Urinary bladder (tissue), 4 donors: ENCODE measurements at places on chromosomes 6 and 20. TPM values are rescaled to one million over a fixed set of nuclear protein-coding genes. Genes with fewer than 3 reads are reported as not detected.

CDH26 gene
- 4.1 TPM for total RNA-seq

DNA sequence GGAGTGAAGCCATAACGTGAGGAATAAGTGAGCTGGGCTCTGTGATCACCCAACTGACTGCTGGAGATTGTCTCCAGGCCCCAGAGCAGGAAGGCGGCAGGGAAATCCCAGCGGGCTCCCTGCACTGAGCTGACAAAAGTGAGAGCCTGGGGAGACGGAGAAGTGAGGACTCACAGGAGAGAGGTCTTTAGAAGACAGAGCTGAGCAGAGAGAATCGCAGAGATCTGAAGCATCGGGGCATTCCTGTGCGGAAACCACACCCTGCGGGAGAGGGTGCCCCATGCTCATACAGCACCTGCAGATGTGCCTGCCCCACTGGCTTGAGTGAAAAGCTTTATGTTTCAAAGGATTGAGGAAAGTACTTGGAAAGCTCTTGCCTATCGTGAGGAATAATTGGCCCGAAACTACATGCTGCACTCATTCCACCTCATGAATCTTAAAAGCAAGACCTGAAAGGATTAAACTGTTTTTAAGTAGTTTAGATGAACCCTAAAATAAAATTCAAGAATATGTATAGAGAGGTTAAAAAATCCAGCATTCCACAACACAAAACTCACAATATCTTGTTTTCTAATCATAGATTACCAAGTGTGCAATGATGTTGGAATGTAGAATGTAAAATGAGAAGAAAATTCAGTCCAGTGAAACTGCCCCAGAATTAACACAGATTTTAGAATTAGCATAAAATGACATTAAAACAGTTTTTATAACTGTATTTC is 17.7 kb upstream of the THBS2 start:
- no peak for DNase-seq

SRSF12 gene
- total RNA-seq, result 8.6 TPM

GRCh38 chr6:72040111-72040510 is 153.8 kb downstream of the RIMS1 start:
- no peak for DNase-seq

- DNase-seq, result no peak
These were observed 539 bp downstream of the TMEM200A start for GRCh38 chr6:130366107-130367005.

- DNase-seq, result no peak
These were observed 64.8 kb downstream of the IBTK start for GRCh38 chr6:82182756-82183155.

GRCh38 chr6:139474145-139475108 is 100.0 kb upstream of the CITED2 start:
- DNase-seq, result peak; percentile 32

PSMB9 gene
- 6.7 TPM for total RNA-seq

GRCh38 chr20:48983423-48984400 is 62.2 kb downstream of the ARFGEF2 start:
- no peak for DNase-seq

GRCh38 chr20:7980332-7981046 is 39.1 kb downstream of the TMX4 start:
- no peak for DNase-seq

DNA sequence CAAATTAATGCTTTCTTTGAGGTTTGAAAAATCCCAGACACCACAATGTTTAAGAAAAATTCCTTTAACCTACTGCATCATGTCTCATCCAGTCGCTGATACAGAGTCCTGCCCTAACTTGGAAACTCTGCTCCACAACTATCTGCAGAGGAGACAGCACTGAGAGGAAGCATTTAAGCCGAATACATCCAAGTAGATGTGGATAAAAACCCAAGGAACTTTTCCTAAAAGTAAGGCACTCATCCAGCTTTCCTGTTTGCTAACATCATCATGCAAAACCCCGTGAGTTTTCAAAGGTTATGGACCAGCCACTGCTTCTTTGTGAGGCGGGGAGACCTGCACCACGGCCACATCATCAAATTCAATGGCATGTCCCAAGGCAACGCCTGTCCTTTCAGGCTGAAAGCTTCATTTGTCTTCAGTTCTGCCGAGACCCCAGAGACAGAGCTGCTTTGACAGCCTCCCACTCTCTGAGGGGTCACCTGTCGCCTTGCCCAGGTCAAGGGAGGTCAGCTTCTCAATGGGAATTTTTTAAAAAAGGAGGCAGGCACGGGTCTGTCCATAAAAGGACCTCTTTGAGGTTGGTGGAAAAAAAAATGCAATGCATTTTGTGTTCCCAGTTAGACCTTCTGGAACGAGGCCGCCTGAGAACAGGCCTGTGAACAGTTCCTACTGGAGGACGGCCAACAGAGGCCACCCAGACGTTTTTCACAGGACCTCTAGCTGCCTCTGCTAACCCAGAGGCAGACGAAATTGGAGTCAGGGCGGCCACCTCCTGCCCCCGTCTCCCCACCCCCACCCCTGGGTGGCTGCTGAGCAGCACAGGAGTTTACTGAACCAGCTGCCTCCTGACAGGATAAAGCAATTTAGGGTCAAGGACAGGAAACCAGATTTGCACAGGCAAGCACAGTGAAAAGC is 142.5 kb upstream of the HDDC2 start:
- no peak for DNase-seq

GRCh38 chr6:140697585-140697984 is 1323.1 kb upstream of the CITED2 start:
- no peak for DNase-seq

NKX2-4 gene
- not detected for total RNA-seq

DNA sequence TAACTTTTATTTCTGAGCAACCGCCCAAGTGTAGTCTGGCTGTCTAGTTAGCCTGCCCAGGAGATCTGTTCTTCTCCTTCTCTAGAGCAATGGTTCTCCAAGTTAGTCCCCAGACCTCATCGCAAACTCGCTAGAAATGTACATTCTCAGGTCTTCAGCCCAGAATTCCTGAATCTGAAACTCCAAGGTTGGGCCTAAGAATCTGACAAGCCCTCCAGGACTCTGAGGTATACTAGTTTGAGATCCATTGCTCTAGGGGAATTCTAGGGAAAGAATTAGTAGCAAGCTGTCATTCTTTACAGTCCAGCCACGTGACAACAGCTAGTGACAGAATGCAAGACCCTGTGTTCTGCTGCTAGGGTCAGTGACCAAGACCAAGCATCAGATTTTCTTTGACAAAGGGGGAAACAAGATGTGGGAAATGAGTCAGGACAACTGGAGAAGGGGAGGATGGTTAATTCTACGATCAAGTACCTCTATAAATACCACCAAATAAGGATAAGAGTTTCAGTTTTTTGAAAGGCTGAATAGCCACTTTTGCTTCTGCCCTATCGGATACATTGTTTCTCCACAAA is 5.8 kb downstream of the UBE2V1 start:
- no peak for DNase-seq

DNA sequence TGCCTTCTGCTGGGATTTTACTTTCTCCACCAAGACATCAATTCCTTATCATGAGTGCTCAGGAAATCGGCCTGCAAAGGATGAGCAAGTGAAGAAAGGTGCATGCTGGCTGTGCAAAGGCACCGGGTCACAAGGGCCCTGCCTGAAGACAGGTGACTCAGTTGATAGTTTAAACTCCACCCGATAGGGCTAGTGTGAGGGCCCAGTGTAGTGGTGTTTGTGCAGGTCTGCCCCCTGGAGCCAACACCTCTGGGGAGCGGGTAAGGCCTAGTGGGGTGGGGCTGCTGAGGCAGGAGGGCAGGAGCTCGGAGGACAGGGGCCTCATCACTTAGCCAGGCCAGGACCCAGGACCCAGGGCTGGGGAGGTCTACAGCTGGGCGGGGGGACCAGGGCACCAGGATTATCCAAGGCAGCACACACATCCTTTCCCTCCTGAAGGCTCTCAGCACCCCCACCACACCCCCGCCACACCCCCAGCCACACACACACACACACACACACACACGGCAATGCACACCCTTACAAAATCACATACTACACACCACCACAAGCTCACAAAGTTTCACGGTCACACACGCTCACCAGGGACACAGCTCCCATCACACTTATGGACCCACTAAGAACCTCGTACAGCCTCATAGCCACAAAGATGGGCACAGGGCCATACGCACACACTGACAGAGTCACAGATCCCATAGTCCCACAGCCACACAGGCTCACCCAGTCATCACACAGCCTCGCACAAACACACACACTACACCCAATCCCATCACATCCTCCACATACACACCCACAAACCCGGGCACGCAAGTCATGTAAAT is 75.4 kb downstream of the GRM4 start:
- no peak for DNase-seq

GRCh38 chr6:107284805-107285204 is 169.5 kb upstream of the BEND3 start:
- DNase-seq, result no peak

DNA sequence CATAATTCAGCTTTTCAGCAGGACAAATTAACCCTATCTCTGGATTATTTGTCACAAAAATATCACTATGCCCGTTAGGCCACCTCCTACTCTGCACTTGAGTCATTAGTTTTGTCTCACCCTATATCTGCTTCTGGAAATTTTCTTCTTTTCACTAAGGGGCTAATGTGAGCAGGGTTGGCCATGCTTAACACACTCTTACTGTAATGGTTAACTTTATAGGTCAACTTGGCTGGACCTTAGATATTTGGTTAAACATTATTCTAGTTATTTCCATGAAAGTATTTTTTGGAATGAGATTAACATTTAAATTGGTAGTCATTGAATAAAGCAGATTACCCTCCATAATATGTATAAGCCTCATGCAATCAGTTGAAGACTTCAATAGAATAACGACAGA is 394.6 kb upstream of the PTCHD4 start:
- no peak for DNase-seq

- DNase-seq, result no peak
These were observed 707.0 kb downstream of the EPM2A start for GRCh38 chr6:145028144-145028818.

DNA sequence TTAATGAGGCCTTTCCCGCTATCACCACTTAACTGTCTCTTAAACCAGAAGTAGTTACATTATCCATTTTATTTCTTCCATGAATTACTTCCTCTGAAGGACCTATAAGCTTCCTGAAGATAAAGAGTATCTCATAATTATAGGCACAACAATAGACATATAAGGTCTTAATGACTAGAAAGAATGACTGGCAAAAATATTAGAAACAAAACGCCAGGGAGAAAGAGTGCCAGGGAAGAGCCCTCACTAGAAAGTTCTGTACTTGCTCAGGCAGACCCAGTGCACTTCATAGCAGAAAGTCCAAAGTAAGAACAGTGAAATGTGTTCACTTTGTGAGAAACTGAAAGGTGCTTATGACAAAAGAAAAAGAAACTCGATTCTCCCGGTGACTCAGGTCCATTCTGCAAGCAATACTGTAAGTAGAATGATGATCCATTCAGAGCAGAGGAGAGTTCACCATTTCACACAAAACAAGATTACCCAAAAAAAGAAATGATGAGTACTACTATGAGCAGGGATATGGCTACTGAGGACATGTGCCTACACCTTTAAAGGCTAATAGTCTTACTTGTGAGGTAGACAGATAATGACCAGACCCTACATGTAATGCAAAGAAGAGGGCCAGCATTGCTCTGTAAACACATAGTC is 5.5 kb downstream of the ZNF334 start:
- DNase-seq, result no peak
